Endothelial cell of umbilical vein (primary cell): ENCODE measurements at places on chromosomes 1 and 21. TPM values are rescaled to one million over a fixed set of nuclear protein-coding genes. Genes with fewer than 3 reads are reported as not detected.
A peak's percentile ranks its signal among the peaks of the same experiment; 100 is the strongest.

The OR2T35 gene
- not detected in 2 replicates for total RNA-seq

The TRIM67 gene
- total RNA-seq = not detected in 2 replicates

The FLG gene
- not detected in 2 replicates for total RNA-seq

The HLX gene
- total RNA-seq = 33.5 and 39.1 TPM in 2 replicates

The ENAH gene
- 80.3 and 95.6 TPM in 2 replicates for total RNA-seq

- no peak overlapping the region for H3K4me3 ChIP-seq
- no peaks in the 10 kb centered on the region for H3K36me3 ChIP-seq
- no peaks in the 10 kb centered on the region for H3K27me3 ChIP-seq
- DNase-seq = no peak
- no peak overlapping the region for H3K27ac ChIP-seq
Measured at GRCh38 chr1:41950820-41951219, 32.1 kb upstream of the HIVEP3 start.

GRCh38 chr1:6209661-6210580 is 4.0 kb downstream of the RNF207 start:
- peaks cover 18% of the 10 kb centered on the region for H3K4me1 ChIP-seq
- H3K27ac ChIP-seq = no peak overlapping the region
- H3K36me3 ChIP-seq = no peaks in the 10 kb centered on the region
- H3K4me3 ChIP-seq = no peak overlapping the region
- peaks cover 6% of the 10 kb centered on the region for H3K27me3 ChIP-seq
- DNase-seq = no peak

DNA sequence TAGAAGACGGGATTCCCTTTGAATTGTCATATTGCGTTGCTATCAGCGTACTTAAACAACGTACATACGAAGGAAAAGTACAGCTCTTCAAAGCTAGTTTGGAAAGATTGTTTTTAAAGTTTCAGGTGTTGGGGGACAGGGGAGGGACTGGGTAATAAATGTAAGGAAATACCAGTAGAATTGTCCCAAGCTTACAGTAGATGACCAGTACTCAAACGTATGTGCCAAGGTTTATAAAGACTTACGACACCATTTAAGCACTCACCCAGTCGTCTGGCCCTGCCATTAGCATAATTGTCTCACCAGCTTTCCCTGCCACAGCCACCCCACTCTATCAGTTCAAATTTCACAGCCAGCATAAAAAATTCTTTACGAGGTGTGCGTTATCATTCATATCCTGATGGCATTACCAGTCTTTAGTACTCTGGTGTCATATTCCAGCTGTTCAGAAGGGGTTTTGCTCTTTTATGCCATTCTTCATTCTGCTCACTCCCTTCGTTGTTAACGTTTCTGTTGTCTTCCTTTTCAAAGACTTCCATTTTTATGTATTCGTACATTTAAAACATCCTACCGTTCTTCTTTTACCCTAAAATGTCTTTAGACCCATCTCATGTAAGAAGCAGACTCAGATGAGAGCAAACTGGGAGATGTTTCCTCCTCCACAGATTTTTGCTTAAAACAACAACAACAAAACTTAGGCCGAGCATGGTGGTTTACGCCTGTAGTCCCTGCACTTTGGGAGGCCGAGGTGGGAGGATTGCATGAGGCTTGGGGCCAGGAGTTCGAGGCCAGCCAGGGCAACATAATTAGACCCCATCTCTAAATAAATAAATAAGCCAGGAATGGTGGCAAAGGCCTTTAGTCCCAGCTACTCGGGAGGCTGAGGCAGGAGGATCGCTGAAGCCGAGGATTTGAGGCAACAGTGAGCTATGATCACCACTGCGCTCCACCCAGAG is 1.0 kb upstream of the HP1BP3 start:
- DNase-seq = peak; percentile 71
- H3K36me3 ChIP-seq = no peaks in the 10 kb centered on the region
- peak overlapping the region; percentile 93 for H3K27ac ChIP-seq
- no peaks in the 10 kb centered on the region for H3K27me3 ChIP-seq
- H3K4me1 ChIP-seq = peaks cover 13% of the 10 kb centered on the region
- peak overlapping the region; percentile 88 for H3K4me3 ChIP-seq

DNA sequence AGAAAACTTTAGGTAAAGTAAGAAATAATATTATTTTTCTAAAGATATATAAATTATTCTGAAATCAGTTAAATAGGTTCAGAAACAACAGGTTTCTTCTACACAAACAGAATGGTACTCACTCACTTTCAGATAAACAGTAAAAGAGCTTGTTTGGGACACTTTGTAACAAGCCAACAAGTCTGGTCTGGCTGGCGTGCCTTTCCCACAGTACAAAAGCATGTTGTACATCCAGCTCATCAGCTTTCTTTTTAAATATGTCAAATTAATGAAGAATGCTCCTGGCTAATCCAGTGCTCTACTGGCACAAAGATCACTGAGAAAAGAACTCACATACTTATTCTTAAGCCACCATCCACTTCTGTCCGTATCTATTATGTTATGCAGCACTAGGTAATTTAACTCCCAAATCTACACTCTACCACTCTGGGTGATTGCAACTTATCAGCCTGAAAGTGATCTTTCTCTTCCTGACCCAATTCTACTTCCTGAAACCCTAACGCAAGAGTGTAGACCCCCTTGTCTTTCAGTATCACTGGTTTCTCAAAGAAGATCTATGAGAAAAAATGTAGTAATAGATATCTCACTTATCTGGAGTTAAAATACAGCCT is 32.6 kb downstream of the TRIT1 start:
- DNase-seq = no peak
- H3K27me3 ChIP-seq = no peaks in the 10 kb centered on the region
- H3K36me3 ChIP-seq = peaks cover 7% of the 10 kb centered on the region
- H3K27ac ChIP-seq = no peak overlapping the region
- H3K4me3 ChIP-seq = no peak overlapping the region
- peaks cover 4% of the 10 kb centered on the region for H3K4me1 ChIP-seq

DNA sequence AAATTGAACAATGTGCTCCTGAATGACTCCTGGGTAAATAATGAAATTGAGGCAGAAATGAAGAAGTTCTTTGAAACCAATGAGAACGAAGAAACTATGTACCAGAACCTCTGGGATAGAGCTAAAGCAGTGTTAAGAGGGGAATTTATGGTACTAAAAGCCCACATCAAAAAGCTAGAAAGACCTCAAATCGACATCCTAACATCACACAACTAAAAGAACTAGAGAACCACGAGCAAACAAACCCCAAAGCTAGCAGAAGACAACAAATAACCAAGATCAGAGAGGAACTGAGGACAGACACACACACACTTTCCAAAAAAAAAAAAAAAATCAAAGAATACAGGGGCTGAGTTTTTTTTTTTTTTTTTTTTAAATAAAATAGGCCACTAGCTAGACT is 564.2 kb downstream of the SMYD3 start:
- H3K27ac ChIP-seq = no peak overlapping the region
- no peaks in the 10 kb centered on the region for H3K4me1 ChIP-seq
- no peak for DNase-seq
- no peaks in the 10 kb centered on the region for H3K27me3 ChIP-seq
- H3K36me3 ChIP-seq = no peaks in the 10 kb centered on the region

- H3K36me3 ChIP-seq = no peaks in the 10 kb centered on the region
- peaks cover 6% of the 10 kb centered on the region for H3K4me1 ChIP-seq
- DNase-seq = no peak
- H3K27me3 ChIP-seq = no peaks in the 10 kb centered on the region
- no peak overlapping the region for H3K4me3 ChIP-seq
Measured at GRCh38 chr1:150003801-150004200, 6.7 kb downstream of the OTUD7B start.

DNA sequence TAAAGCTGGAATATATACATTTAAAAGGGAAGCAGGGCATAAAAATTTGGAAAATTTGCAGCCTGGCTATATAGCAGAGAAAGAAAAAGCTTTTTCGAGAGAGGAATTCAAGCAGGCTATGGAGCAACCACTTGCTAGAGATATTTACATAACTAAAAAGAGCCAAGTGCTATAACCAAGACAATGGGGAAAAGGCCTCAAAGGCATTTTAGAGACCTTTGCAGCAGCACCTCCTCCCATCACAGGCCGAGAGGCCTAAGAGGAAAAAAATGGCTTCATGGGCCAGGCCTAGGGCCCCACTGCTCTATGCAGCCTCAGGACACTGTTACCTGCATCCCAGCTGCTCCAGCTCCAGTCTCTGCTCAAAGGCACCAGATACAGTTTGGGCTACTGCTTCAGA is 37.0 kb downstream of the CAPN9 start:
- H3K4me1 ChIP-seq = no peaks in the 10 kb centered on the region
- H3K4me3 ChIP-seq = no peak overlapping the region
- H3K27ac ChIP-seq = no peak overlapping the region
- no peak for DNase-seq
- H3K36me3 ChIP-seq = no peaks in the 10 kb centered on the region
- H3K27me3 ChIP-seq = no peaks in the 10 kb centered on the region

GRCh38 chr1:115757326-115757725 is 11.2 kb downstream of the CASQ2 start:
- H3K36me3 ChIP-seq = no peaks in the 10 kb centered on the region
- H3K27ac ChIP-seq = no peak overlapping the region
- no peaks in the 10 kb centered on the region for H3K27me3 ChIP-seq

- H3K27me3 ChIP-seq = no peaks in the 10 kb centered on the region
- no peaks in the 10 kb centered on the region for H3K4me1 ChIP-seq
- no peak for DNase-seq
- H3K27ac ChIP-seq = no peak overlapping the region
- no peak overlapping the region for H3K4me3 ChIP-seq
- H3K36me3 ChIP-seq = no peaks in the 10 kb centered on the region
Measured at GRCh38 chr1:230568008-230568407, 74.3 kb upstream of the COG2 start.

GRCh38 chr1:174414203-174414602 is 33.6 kb upstream of the GPR52 start:
- no peak overlapping the region for H3K27ac ChIP-seq
- H3K4me1 ChIP-seq = no peaks in the 10 kb centered on the region
- H3K27me3 ChIP-seq = no peaks in the 10 kb centered on the region
- H3K4me3 ChIP-seq = no peak overlapping the region
- H3K36me3 ChIP-seq = no peaks in the 10 kb centered on the region

GRCh38 chr1:193221651-193222050 is 35.2 kb upstream of the B3GALT2 start:
- no peaks in the 10 kb centered on the region for H3K4me1 ChIP-seq
- DNase-seq = no peak
- H3K27me3 ChIP-seq = no peaks in the 10 kb centered on the region
- no peak overlapping the region for H3K4me3 ChIP-seq

GRCh38 chr1:106435269-106435668 is 621.2 kb upstream of the PRMT6 start:
- DNase-seq = no peak
- no peaks in the 10 kb centered on the region for H3K4me1 ChIP-seq
- H3K27me3 ChIP-seq = no peaks in the 10 kb centered on the region
- no peak overlapping the region for H3K4me3 ChIP-seq

DNA sequence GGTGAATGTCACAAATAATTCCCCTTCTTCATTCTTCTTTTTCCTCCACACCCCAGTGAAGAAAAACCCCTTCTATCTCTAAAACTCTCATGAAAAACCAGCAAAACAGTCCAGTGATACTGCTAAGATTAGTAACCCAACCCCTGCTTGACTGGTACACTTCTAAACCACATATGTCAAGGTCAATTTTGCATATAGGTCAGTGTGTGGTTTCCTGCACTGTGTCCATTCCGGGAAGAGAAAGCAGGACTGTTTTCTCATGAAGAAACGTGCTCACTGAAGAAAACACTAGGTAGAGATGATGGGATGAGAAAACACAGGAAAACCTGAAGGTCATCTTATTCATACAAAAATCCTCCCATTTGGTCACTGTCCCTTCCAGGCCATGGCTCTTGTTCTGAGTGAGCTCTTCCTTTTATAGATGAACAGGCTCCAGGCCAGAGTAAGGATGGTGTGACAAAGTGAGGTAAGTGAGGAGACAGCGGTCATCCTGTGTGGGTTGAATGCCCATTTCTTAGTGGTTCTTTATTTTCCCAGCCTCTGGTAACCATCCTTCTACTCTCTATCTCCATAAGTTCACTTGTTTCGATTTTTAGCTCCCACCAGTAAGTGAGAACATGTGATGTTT is 122.7 kb downstream of the FASLG start:
- no peaks in the 10 kb centered on the region for H3K27me3 ChIP-seq
- no peak overlapping the region for H3K27ac ChIP-seq
- H3K4me1 ChIP-seq = no peaks in the 10 kb centered on the region

- no peak overlapping the region for H3K4me3 ChIP-seq
- H3K4me1 ChIP-seq = no peaks in the 10 kb centered on the region
- no peaks in the 10 kb centered on the region for H3K36me3 ChIP-seq
- no peak for DNase-seq
- H3K27me3 ChIP-seq = no peaks in the 10 kb centered on the region
Measured at GRCh38 chr1:40339420-40340323, 22.6 kb upstream of the COL9A2 start.

DNA sequence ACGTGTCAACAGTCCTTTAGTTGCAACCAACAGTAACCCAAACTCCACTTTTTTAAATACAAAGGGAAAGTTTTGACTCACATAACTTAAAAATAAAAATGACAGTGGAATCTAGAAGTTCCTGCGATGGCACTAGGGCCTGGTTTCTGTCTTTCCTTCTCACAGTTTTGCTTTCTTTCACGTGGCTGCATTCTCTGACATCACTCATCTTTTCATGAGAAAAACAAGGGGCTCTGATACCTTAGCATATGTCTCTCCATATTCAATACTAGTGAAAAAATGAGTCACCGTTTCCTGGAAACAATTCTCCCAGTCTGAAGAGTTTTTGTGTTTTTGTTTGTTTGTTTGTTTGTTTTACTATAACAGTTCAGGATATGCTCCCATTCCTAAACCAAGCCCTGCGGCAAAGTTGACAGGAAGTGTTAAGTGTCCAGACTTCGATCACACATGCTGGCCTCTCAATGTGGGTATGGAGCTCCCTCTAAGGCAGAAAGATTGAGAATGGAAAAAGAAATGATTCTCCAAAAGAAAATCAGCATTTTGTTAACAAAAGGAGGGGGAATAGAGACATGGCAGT is 483.3 kb downstream of the TTLL7 start:
- H3K27ac ChIP-seq = no peak overlapping the region
- H3K4me1 ChIP-seq = no peaks in the 10 kb centered on the region
- no peak overlapping the region for H3K4me3 ChIP-seq
- no peaks in the 10 kb centered on the region for H3K27me3 ChIP-seq

- H3K4me1 ChIP-seq = peaks cover 29% of the 10 kb centered on the region
- H3K27me3 ChIP-seq = no peaks in the 10 kb centered on the region
- H3K36me3 ChIP-seq = no peaks in the 10 kb centered on the region
- no peak for DNase-seq
Measured at GRCh38 chr1:94873520-94874351, 53.2 kb downstream of the CNN3 start.

- DNase-seq = no peak
- no peaks in the 10 kb centered on the region for H3K36me3 ChIP-seq
- H3K4me1 ChIP-seq = no peaks in the 10 kb centered on the region
- H3K27ac ChIP-seq = no peak overlapping the region
- no peaks in the 10 kb centered on the region for H3K27me3 ChIP-seq
- no peak overlapping the region for H3K4me3 ChIP-seq
Measured at GRCh38 chr1:3271866-3272265, 182.6 kb upstream of the ARHGEF16 start.

DNA sequence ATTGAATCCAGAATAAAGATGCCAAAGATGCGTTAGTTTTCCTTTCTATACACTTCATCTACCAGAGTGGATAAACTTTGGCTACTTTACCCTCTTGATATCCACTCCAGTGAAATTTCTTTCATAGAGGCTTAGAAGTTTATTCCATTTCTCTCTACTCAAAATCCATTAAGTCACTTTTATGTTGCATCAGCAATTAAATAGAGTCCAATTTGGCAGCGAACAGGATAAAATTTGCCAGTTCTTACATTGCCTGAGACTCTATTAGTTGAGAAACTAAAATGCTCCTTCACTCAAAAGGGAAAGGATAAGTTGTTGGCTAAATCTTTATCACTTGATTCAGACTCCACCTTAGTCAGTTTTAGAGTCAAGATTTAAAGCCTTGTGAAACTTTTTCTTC is 57.9 kb downstream of the ACBD6 start:
- no peak overlapping the region for H3K27ac ChIP-seq
- H3K4me1 ChIP-seq = no peaks in the 10 kb centered on the region
